Activated CD4-positive, alpha-beta T cell treated with anti-CD3 and anti-CD28 coated beads for 36 hours (primary cell): ENCODE measurements at places on chromosomes 2 and 18.

DNA sequence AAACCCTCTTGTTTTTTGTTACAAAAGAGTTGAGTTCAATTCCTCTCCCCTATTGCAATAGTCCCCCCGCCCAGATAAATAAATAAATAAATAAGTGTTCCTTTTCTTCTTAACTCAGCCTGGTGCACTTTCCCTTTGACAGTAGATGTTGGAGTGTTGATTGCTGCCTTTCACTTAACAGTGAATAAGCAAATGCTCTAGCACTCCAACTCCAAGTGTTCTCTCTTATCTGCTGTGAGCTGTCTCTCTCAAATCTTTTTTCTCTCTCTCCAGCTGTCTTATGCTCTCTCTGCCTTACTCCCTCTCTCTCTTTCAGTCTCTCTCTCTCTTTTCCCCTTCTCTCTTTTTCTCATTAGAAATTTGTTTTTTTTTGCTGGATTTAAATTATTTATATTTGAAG, 216.7 kb downstream of the TMX3 start:
- DNase-seq = no peak

DNA sequence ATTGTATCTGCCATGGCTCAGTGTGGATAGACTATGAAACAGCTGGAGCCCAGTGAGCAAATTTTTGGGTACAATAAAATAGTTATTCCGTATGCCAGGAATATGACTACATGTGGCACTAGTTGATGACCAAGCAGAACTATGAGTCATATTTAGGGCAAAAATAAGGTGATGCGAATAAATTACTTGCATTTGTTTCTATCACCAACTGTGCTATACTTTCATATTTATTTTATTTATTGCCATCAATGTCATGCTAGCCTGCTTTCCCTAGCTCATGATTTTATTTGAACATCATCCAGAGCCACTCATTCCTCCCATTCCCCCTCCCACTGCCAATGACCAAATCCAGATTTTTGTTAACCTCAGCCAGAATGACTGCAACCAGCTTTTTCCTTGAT, 13.3 kb upstream of the FAP start:
- no peak for DNase-seq

- DNase-seq = no peak
Observed at GRCh38 chr2:216279031-216279430, 93.3 kb downstream of the MARCHF4 start.

DNA sequence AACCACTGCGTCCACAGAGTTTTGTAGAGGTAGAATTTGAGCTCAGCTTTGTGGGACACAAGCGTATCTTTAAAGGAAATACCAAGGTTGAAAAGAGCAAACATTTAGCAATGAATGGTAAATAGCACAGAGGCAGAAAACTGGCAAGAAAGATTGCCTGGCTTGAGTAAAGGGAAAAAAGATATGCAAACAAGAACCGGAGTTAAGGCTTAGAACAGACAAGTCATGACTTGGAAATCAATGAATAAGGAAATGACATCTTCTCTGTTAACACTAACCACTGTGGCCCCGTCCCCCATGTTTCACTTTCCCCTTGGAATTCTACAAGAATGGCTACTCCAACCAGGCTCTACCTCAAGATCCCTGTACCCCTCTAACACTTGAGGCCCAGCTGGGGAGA, 3.8 kb downstream of the STAM2 start:
- no peak for DNase-seq

DNA sequence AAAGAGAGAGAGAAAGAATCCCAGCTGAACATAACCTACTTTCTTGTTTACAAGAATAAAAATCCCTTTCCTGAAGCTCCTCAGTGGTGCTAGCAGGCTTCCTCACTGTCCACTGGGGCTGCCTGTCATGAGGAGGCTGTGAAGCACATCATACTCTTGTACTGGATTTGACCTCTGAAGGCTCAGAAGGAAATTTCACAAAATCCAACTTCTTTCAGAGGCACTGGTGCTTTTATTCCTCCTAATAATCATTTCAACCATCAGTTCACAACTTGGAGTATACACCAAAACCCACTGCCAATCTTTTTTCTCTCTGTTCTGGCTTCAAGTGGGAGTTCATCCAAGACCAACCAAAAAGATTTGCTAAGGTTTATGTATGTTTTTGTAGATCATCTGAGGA, 48.5 kb downstream of the TMX3 start:
- no peak for DNase-seq
